ENCODE measurements at places on chromosomes 1 and 21.

DNA sequence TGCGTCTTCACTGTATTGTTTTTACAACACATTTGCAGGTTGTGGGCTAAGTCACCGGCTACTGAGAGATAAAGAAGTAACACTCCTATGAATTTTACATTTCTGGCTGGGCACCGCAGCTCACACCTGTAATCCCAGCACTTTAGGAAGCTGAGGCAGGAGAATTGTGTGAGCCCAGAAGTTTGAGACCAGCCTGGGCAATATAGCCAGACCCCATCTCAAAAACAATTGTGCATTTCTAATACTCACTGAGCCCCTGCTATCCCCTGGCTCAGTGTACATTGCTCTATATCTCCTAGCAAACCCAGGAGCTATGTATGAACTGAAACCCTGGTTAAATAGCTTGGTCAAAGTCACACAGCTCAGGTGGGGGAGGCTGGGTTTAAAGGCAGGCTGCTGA is 108.7 kb downstream of the ZNF281 start:
- DNase-seq = no peak

DNA sequence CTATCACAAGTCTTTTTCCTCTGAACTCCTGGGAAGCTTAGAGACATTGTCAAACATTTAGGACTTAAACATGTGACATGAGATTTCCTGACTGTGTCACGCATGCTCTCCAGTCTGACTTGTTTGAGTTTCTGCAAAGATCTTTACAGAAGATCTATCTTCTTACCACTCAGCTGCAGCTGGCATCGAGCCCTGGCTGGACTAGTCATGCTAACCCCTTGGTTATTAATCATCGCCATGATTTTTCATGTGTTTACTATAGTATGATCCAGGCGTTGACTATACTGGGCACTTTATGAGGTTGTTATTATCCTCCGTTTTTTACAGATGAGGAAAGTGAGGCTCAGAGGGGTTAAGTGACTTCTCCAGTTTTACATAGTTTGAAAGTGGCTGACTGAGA is 18.1 kb upstream of the IRF2BP2 start:
- DNase-seq = peak; percentile 38

GRCh38 chr1:213083112-213083445 is 32.0 kb downstream of the RPS6KC1 start:
- DNase-seq = no peak

- DNase-seq = no peak
These were observed 12.7 kb downstream of the SNX7 start for GRCh38 chr1:98674075-98674781.

DNA sequence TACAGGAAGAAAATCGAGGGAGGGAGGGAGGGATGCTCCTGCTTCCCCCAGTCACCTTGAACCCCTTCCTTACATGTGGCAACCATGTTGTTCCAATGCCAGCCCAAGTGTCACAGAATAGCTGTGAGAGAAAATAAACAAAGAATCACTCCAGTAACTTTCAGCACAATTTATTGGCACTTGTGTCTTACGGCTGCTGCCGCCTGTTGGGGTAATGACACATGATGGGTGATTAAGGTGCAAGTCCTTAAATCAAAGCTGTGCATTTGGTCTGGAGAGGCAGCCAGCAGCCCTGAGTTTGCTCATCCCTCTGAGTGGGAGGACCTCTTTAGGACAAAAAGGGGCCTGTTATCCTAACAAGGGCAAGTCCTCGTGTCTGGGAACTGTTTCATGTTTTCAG is 377.7 kb downstream of the PCP4 start:
- no peak for DNase-seq

Measured in hematopoietic multipotent progenitor cell treated with erythropoietin and hydrocortisone succinate and interleukin-3 and kit ligand, for 15 days (in vitro differentiated cells).